ENCODE measurements at places on chromosomes 13 and 19.

- no peak for DNase-seq
These were observed 29.2 kb upstream of the TSHZ3 start for GRCh38 chr19:31378404-31378803.

DNA sequence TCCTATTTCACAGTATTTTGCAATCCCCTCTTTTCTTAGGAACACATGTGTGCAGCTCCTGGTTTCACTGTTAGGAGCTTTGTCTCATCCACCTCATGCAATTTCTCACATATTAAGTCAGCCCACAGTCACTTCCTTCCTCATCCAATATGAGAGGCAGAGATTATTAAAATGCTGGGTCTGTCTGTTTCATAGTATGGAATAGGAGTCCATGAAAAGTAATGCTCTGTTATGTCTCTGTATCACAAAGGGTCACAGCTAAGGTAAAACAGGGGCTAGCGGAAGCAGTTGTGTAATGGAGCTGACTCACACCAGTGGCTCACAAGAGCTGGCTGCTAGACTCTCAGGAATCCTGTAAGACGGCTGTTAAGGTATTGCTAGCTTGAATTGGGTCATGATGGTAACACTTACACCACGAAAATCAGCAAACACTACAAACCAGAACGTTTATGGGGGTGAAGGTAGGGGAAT, 216.5 kb downstream of the EFNB2 start:
- no peak for DNase-seq

DNA sequence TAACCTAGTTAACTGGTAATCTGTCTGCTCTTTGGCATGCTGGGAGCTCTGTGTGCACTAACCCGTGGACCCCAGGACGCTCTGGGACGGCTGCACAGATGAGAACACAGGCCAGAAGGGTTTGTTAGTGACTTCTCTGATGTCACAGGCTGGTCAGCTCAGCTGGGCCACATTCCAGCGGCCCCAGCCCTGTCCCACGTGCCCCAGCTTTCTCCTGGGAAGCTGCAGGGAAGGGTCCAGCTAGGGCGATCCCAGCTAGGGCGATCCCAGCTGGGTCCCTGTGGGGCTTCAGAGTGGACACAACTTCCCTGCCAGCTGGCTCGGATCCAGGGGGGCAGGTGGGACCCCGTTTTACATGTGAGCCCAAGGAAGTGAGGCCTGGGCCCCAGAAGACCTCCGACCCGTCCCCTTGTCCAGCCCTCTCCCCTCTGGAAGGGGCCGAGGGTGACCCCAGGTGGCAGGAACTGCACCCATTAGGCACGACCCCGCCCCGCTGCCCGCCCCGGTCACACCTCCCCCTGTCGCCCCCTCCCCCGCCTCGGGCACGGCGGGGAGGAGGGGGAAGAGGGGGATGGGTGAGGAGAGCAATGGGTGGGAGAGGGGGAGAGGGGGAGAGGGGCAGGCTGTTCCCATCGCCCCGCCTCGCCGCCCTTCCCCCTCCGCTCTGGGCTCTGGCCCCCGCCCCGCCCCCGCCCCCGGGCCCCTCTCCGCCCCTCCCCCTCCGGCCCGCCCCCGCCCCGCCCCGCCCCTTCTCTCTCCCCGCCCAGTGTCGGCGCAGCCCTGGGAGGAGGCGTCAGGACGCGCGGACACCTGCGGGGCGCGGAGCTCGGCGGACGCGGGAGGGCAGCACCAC, 75.2 kb upstream of the MCF2L start:
- peak; percentile 82 for DNase-seq

GRCh38 chr19:28556371-28556770, 656.6 kb downstream of the UQCRFS1 start:
- DNase-seq: no peak

DNA sequence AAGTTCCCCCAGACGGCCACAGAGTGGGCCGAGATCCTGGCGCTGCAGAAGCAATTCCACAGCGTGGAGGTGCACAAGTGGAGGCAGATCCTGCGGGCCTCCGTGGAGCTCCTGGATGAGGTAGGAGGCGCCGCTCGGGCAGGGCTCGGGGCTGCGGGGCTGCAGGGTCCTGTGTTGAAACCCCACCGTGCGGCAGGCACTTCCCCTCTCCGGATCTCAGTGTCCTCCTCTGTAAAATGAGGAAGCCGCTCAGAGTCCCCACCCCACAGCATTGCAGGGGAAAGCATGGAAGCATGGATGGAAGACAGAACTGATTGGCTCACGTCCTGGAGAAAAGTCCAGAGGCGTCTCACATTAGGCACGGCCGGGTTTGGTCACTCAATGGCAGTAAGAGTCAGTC, 6.8 kb upstream of the SCN1B start:
- DNase-seq: no peak

- DNase-seq: no peak
These were observed 606.0 kb downstream of the EFNB2 start for GRCh38 chr13:105929505-105929904.

Measured in right lobe of liver (tissue), 6 donors.